ENCODE measurements at places on chromosomes 13 and 19.

GRCh38 chr19:49593233-49594113 lies 2.5 kb downstream of the PRR12 start:
- DNase-seq, result peak; percentile 71

- no peak for DNase-seq
Measured at GRCh38 chr13:95254339-95254738, 46.9 kb downstream of the ABCC4 start.

GRCh38 chr13:81760316-81760715 lies 1419.4 kb upstream of the SPRY2 start:
- DNase-seq, result no peak

GRCh38 chr19:30521937-30522336 lies 149.8 kb downstream of the ZNF536 start:
- DNase-seq, result no peak

- DNase-seq, result no peak
Measured at GRCh38 chr13:87661471-87661870, 9.7 kb upstream of the SLITRK5 start.

DNA sequence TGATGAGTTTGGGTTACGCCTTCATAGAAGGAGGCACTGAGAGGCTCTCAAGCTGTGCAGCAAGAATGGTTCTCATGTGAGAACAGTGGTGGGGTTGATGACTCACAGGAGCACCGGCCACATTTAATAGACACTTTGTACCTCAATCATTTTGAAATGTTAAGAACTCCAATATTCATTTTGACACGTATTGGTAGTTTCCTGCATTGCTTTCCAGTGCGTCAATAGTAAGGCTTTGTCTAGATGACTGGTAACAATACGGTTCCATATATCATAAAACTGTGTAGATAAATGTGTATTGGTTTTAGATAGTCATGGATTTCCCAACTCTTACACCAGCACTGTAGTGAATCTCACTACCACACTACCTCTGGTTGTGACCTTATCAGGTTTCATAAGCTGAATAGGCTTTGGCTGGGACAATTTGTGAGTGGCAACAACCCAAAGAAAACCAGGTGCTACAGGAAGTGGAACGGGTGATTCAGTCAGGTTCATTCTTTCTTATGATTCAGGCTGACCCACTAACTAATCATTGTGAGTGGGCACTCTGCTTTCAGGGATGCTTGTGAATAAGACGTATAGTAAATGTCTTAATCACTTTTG lies 362.6 kb downstream of the KLF5 start:
- no peak for DNase-seq

DNA sequence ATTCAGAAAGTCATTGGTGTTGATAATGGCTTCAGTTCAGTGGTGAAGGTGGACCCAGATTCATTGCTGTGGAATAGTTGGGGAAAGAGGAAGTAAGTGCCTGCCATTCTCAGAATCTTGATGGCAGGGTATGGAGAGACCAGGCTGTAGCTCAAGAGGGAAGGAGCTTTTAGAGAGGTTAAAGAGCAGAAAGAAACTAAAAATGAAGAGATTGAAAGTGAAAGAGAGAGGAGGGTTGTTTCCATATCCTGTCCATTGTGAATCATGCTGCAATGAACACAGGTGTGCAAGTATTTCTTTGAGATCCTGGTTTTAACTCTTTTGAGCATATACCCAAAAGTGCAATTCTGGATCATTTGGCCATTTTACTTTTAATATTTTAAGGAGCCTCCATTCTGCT lies 12.5 kb downstream of the GJB6 start:
- no peak for DNase-seq

- DNase-seq, result no peak
Measured at GRCh38 chr13:37277007-37277406, 171.5 kb upstream of the CSNK1A1L start.

DNA sequence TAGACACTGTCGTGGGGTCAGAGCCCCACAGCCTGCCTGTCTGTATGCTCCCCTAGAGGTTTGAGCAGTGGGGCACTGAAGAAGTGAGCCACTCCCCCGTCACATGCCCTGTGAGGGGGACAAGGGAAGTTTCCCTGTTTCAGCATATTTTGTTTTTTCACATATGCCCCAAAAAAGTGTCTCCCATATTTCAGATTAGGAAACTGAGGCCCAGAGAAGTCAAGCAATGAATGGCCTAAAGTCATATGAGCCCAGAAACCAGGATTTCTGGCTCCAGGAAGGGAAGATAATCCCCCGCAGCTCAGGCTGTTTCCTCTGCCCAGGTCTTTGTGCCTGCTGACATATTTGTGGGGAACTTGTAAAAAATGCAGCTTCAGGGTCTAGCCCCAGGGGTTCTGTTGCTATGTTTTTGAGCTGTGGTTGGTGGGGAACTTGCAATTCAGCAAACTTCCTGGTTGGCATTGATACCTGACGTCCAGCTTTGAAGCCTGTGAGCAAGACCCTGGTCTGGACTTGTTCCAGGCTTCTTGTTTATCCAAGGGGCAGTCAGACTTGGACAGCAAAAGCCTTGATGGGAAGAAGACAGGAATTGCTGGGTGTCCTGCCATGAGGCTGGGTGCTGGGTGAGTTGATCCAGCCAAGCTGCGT lies 9.5 kb downstream of the RASL11A start:
- DNase-seq, result no peak

GRCh38 chr13:75372517-75372916 lies 109.5 kb downstream of the TBC1D4 start:
- no peak for DNase-seq

DNA sequence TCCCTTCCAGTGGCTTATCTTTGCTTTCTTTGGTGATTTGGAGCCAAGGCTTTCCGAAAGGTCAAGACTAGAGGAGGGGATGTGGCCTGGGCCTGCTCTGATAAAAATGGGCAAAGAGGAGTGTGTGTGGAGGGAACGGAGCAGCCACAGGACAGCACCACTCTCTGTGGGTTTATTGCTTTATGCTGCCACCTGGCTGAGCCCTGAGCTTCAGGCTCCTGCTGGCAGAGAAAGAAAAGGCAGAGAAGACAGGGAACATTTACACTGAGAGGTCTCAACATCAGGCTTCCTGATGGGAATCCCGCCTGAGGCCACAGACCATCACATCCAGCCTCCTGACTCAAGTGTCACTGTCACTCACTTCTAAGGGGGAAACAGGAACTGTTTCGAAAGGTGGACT lies 9.2 kb upstream of the GSX1 start:
- DNase-seq, result no peak

GRCh38 chr19:42596391-42597072 lies 1.8 kb upstream of the CEACAM8 start:
- DNase-seq, result no peak

DNA sequence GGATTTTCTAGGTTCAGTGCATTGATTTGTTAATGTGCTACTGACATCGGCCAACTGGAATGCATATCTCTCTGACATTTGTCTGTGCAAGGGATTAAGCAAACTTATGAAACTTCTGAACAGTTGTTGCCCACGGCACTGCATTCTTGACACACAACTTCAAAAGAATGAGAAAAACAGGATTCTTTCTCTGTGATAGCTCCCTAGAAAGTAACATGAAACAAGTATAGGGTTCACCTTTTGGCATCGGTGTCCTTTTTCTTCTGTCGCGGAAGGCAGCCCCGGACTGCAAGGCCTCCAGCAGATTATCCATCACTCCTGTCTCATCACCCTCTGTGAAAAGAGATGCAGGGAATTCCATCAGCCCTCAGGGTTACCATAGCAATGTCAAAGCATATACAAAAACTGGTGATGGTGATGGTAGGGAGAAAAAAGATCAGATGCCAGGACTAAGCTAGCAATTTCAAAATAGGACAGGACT lies 389.2 kb downstream of the DIAPH3 start:
- no peak for DNase-seq

- no peak for DNase-seq
Measured at GRCh38 chr19:29587518-29587986, 18.5 kb upstream of the POP4 start.

DNA sequence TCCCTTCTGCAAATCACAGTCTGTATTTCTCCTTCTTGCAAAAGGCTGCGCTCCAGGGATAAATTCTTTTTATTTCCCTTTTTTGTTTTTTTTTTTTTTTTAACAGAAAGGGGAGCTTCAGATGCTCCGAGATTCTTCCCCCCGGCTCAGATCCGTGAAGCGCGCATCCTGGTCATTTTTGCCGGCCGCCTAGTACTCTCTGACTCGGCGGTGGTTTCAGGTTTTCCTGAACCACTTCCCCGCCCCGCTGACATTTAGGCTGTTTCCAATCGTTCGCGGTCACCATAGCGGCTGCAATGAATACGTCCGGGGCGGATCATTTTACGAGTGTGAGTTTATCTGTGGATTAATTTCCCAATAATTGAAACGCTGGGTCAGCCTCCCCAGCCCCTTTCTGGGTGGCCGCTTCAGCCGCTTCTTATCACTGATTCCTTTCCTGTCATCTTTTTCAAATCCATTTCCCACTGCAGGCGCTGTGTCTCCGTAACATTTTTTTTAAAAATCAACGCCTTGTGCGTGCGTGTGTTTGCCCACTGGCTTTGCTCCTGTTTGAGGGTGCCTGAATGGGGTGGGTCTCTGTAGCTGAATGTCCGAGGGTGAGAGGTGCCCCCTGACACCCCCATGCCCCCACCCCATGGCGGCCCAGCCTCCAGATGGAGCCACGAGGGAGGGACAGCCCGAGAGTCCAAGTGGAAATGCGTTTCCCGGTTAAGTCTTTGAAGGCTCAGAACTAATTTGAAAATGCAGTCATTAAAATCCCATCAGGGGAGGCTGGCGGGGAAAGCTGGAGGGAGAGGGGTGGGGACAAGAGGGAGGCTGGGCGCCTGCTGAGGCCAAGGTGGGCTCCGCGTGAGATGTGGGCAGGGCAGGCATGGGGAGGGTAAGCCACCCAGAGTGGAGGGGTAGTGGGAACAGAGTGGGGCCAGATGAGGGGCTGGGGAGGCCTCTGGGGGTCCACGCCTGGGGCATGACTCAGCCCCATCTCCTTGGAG lies 10.6 kb downstream of the ONECUT3 start:
- DNase-seq, result no peak

- peak; percentile 50 for DNase-seq
Measured at GRCh38 chr19:15629003-15629880, 11.5 kb upstream of the CYP4F3 start.

- no peak for DNase-seq
Measured at GRCh38 chr19:38941979-38942378, 11.2 kb downstream of the MRPS12 start.

GRCh38 chr19:2039959-2040646 lies 10.9 kb downstream of the MKNK2 start:
- no peak for DNase-seq

- DNase-seq, result no peak
Measured at GRCh38 chr13:103210348-103210747, 144.1 kb upstream of the SLC10A2 start.

DNA sequence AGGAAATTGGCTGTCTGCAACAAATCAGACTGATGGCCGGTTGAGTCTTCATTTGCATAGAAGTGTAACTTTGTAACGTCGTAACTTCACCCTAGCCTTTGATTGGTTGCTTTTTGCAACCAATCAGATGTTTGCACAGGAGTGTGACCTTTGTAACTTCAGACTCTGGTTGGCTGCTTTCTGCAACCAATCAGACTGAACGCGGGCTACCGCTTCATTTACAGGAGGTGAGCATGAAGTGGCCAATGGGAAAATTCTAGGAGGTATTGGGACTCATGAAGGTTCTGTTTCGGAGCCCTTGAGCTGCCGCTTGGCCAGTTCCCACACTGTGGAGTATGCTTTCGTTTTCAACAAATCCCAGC lies 441 bp upstream of the ZNF559 start:
- no peak for DNase-seq

DNA sequence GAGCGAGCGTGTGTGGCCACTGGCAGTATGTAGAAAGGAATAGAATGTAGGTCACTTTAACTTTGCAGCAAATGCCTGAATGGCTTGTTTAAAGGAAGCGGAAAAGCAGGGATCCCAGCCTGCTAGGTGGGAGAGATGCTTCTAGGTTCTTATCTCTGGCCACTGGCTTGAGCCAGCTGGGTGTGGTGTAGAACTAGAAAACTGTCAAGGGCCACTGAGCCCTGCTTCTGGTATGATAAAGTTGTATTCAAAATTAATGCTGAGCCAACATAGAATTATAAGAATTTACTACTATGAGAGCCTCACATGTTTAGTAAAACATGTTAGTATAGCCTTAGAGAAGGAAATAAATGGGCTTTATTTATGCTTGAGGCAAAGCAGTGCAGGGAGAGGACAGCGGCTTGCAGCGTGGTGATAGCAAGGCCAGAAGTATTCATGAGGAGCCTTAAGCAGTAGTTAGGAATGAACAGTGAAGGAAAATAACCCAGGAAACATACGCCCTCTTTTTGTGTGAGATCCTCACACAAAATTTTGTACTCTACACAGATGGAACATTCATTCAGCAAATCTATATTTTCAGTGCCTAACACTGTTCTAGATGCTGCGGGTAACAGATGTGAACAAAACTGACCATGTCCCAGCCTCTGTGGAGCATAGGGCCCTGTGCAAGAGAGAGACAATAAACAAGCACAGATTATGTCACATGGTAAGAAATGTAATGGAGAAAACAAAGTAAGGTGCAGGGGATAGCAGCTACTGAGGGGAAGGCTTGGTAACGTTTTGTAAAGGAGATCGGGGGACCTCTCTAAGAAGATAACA lies 863.2 kb downstream of the DIAPH3 start:
- no peak for DNase-seq

DNA sequence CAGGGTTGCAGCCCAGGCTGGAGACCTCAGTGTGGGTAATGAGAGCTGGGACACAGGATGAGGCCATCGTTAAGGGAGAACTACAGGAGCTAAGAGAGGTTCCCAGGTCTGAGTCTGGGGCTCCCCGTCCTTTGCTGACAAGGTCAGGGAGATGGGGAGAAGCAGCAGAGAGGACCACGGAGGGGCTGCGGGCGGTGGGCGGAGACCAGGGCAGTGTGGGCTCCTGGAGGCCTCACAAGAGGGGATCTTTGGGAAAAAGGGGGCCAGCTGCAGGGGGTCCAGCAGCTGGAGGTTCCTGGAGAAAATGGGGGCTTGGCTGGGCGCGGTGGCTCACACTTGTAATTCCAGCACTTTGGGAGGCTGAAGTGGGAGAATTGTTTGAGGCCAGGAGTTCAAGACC lies 16.0 kb downstream of the RFX1 start:
- DNase-seq, result no peak

DNA sequence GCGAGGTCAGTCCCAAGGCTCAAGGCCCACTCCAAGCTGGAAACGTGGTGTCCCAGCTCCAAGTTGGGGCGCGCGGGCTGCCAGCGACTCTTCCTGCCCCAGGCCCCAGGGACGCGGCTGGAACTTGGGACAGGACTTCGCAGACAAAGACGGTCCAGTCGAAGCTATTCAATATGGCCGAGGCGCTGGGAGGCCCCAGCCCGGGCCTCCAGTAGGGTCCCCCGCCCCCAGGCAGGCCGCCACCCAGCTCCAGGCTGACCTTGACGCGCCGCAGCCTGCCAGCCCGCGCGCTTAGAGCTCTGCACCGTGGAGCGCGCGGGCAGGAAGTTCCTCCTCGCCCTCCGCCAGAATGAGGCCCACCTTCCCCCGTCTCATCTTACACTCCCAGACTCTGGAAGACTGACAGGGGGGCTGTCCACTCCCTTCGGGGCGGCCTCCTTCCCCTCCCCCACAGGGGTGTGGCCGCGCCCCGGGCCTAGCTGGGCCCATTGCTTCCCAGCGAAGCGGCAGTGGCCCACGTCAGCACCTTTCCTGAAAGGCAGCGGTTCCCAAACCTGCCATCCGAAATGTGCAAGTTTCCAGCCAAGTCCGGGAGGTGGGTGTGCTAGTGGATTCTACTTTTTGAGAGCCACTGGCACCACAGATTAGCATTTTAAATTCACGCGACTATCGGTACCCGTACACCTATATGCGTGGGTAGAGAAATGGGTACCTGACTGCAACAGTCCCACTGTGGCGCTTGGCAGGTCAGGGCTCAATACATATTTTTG lies at the start of gene CCDC8:
TSS of gene CCDC8 (minus strand) at position 303 of the 770 bp plus-strand sequence. CDS start 754 bp downstream, outside the sequence.
- DNase-seq, result no peak

- no peak for DNase-seq
Measured at GRCh38 chr13:20182231-20182846, 10.4 kb downstream of the GJB2 start.

All from activated gamma-delta T cell (primary cell).